ENCODE measurements at places on chromosomes 16 and 17.
A peak's percentile ranks its signal among the peaks of the same experiment; 100 is the strongest.

DNA sequence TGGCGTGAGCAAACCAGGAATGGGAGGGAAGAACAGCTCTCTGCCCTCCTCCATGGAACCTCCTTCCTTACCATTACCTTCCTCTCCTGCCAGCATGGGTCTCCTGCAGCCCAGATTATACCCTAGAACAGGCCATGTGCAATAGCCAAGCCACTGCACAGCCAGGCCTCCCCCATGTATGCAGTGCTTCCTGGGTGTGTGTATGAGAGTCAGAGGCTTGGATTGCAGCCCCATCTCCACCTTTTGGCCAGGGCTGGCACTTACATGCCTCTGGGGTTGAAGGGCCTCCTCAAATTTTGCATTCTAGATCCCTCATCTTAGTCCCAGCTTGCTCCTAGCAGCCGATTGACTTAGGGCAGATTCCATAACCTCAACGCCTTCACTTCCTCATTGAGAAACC, 133.7 kb downstream of the GSG1L start:
- DNase-seq: no peak

DNA sequence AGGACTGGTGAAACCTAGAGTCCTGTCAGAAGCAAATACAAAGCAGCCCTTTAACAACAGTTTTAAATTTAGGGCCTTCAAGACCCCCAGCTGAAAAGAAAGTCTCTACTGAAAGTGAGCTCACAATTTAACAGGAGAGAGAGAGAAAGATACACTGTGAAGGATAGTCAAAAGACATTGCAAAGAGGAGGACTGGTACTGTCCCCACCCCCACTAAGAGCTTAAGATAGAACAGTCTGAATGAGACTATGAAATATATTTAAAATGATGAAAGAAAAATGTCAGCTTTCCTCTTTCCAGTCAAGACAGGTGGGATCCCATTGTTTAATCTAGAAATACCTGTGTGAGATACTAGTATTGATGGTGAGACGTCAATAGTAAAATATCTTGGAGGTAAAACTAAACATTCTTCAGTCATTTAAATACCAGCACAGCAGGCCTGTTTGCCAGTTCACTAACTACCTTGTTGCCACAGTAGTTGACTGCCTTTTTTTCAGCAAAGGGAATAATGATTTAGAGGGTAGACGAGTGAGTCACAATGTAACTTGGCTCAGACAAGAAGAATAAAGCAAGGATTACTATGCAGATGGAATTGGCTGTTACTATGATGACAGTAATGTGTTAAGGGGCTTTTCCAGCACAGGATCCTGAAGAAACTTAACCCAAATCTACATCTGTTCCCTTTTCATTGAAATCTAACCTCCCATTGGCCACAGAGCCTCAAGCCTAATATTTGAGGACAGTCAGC, 47.2 kb upstream of the RASL10B start:
- DNase-seq: no peak

DNA sequence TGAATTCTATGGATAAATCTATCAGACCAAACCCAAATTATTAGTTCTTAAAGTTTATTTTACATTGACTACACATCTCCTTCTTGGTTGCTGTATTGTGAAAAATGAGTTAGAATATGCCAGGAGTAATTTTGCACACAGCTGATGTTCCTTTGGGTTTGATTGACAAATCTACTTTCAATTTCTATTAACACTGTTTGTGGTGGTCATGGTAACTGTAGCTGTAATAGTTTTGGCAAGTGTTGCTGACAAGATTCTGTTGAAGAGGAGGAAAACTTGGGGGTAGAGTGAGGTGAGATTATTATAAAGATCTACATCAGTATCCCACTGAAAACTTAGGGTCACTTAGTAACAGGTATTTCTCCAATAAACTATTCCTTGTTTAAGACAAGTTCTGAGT, 30.3 kb downstream of the MRTFB start:
- DNase-seq: no peak

- peak; percentile 36 for DNase-seq
Measured at GRCh38 chr17:75404731-75405364, 630 bp downstream of the GRB2 start.

- no peak for DNase-seq
Measured at GRCh38 chr16:52466994-52467393, 79.9 kb downstream of the TOX3 start.

- DNase-seq: no peak
Measured at GRCh38 chr17:82355770-82356427, 3.1 kb upstream of the TEX19 start.

- DNase-seq: no peak
Measured at GRCh38 chr17:65463242-65463641, 98.2 kb downstream of the AXIN2 start.

Measured in T1000 (cell line).